ENCODE measurements at places on chromosomes 11 and 22.
A peak's percentile ranks its signal among the peaks of the same experiment; 100 is the strongest.

DNA sequence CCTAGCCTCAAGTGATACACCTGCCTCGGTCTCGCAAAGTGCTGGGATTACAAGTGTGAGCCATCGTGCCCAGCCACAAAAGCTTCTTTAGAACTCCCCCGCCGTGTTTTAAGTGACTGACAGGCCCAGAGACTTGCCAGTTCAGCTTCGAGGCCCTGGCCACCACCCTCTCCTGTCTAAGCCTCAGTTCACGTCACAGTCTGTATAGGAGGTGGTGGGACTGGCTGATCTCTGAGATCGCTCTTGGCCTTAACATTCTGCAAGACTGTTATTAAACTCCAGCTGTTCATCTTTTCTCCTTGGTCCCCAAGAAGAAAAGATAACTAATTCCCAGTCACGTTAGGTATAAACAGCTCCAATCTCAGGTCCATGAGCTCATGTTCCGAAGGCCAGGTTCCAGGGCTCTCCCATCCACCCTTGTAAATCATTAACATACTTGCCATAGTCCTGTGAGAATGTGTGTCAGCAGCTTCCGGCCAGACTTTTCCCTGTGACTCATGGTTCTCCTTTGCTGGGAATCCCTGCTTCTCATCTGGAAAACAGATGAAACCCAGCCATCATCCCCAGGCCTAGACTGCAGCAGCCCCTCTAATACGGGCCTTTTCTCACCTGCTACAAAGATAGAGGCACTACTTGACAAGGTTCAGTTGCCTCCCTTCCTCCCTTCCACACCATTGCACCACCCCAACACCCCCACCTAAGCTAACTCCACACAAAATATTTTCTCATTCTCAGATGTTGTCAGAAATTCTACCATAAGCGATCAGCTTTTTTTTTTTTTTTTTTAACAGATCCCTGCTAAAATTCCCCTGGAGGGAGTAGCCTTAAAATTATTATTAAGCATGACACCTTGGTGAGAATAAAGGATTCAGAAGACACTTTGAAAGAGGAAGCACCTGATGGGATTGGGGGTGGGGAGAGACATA lies 5.6 kb upstream of the KIAA0930 start:
- no peak for DNase-seq

DNA sequence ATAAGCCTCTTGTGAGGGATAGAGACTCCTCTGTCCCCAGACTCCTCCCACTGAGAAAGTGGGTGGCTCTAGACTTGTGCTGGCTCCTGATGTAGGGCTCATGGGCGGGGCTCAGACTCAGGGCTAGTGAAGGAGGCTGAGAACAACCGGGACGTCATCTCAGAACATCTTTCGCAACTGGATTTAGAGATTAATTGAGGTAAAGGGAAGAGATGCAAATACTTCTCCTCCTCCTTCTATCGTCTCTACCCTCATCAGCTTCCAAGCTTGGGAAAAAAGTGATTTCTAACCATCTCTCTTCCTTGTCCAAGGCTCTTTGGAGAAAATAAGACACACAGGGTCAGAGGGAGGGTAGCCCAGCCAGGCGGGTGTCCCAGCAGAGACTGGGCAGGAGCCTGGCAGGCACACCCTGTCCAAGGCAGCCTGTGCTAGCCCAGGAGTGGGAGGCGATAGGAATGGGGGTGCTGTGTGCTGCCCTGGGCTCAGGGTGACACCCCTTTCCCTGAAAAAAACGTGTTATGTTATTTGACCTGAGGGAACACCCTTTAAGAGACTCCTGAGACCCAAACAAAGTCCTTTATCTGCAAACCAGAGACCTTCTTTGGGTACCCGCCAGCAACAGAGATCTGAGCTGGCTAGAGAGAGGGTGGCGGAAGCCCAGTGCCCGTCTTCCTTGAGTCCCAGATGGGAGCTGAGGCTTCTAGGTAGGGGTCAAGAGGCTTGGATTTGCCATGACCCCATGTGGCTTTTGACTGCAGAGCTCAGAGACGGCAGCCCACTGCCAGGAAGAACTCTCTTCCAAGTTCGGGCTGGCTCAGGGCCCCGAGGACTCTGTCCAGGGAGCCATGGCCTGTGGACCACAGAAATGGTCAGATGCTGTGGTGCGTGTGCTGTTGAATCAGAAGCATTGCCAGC lies 160.9 kb downstream of the ADAMTS15 start:
- no peak for DNase-seq

- no peak for DNase-seq
These were observed 14.9 kb downstream of the NCR3LG1 start for GRCh38 chr11:17366495-17366894.

GRCh38 chr22:23147617-23148387 lies 2.5 kb downstream of the RAB36 start:
- DNase-seq: no peak

DNA sequence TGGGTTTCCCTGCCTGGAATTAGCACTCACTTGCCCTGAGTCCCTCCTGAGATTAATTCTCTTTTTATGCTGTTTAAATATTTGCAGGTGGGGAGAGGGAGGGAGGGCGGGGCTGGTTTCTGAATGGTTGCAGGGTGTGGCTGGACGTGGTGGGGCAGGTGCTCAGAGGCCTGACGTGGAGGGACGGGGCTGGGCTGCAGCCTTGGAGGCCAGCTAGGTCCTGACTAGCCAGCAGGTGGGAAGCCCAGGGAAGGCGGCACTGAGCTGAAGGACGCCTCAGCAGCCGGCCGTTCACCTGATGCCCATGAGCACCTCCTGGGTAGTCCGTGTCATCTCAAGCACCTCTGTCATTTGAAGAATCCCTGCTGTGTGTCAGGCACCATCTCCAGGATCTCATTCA lies 21.3 kb downstream of the SGSM1 start:
- no peak for DNase-seq

DNA sequence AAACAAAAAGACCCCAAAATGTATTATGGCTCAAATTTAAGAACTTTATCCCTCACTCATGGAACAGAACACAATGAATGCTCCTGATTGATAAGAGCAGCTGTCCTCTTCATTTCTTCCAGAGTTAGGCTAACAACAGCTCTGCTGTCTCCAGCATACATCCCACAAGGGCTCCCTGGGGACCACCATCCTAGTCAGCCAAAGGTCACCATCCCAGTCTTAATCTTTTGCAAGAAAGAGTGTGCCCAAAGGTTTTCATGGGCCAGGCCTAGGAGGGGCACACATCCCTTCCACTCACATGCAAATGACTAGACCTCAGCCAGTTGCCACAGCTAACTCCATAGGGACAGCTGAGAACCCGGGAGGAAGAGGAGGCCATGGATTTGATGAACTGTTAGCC lies 555.3 kb downstream of the BUD13 start:
- no peak for DNase-seq

DNA sequence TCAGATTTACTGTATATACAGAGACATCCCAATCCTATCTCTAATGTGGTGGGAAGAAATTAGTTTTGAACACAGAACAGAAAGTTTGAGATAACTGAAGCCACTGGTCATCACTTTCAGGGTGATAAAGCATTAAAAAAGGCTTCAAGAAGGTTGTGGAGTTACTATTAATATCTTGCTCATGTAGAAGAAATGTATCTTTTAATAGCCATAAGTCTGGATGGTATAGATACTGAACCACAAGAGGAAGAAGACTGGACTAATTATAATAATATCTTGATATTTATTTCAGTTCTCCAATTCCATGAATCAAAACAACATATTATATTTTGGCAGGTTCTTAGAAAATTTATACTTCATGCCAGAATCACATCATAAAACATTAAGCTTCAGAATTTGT lies 137.1 kb downstream of the TMEM135 start:
- no peak for DNase-seq

DNA sequence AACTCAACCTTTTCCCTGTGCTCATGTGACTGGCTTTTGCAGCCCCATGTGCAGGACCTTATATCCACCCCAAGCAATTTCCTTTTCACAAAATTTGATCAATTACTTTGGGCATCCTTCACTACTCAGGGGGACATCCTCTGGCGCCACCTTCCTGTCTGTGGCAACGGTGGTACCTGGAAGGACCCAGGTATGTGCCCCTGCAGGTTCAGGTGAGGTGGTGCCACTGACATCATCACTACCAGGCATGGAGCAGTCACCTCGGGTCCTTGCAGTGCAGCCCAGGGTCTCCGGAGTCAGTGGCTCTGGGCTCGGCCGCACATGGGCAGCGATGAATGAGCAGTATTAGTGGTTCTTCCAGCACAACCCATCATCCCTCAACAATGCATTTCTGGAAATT lies 37.7 kb upstream of the B3GAT1 start:
- DNase-seq: no peak

- no peak for DNase-seq
These were observed 120.5 kb downstream of the ZNF280B start for GRCh38 chr22:22388090-22388489.

GRCh38 chr22:45831394-45831793 lies 145.6 kb downstream of the WNT7B start:
- no peak for DNase-seq

DNA sequence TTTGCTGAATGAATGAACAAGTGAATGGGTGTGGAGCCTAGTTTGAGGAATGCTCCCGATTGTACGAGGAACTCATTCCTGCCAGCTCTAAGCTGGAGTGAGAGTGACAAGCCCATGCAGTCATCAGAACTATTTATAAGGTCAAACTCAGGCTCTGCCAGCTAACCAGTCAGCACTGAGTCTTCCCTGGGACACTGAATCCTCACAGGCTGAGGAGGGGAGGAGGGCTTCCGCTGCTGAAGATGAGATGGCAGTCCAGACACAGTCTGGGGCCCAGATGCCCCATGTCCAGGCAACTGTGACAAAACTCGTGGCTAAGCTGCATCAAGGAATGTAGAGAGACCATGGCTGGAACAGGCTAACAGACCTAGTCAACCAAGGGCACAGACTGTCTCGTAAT lies 4.0 kb downstream of the LRP4 start:
- DNase-seq: no peak

- no peak for DNase-seq
These were observed 36.9 kb downstream of the CHRDL2 start for GRCh38 chr11:74694136-74694930.

DNA sequence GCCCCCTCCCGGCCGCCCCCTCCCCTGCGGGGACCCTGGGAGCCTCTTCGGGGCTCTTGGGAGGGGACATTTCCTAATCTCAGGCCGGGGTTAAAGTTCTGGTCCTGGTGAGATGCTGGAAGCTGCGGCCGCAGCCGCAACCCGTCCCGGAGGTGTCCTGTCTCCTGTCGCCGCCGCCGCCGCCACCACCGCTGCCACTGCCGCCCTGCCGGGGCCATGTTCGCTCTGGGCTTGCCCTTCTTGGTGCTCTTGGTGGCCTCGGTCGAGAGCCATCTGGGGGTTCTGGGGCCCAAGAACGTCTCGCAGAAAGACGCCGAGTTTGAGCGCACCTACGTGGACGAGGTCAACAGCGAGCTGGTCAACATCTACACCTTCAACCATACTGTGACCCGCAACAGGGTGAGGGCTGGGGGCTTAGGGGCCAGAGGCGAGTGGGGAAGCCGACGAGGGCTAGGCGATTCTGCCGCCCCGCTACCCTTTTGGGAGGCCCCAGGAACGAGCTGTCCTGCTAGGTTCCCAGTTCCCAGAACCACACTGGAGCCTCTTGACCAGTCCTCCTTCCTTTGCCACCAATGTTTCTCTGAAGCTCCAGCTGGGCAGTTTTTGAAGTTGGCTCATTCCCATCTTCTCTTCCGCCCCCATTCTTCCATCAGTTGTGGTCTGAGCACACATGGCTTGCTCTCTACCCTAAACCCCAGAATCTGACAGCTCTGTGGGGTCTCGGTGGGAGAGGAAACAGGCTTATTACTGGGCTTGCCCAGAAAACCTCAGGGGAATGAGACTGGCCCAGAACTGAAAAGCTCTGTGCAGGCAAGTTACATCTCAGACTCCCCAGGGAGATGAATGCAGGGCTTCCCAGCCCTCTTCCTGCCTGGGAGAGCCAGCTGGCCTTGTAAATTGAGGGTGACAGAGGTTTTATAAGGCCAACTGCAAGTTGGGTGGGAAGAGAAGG lies 781 bp downstream of the SIDT2 start:
- no peak for DNase-seq

- DNase-seq: no peak
These were observed 14.7 kb downstream of the GATD1 start for GRCh38 chr11:762421-763072.

DNA sequence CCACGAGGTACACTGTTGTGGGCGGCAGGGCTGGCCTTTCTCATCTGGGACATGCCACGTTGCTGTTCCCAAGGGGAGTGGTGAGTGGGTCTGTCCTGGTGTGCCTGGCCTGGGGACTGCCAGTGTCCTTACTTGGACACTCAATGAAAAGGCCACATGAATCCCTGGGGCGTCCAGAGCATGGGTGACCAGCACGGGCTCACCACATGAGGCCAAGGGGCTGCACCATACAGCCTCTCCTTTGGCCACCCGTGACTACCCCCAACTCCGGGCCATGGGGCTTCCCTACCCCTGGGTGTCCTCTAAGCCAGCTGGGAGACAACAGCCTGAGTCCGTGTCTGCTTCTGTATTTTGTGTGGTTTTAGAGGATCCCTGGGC lies 20.2 kb upstream of the TXNRD2 start:
- DNase-seq: no peak

- peak; percentile 19 for DNase-seq
These were observed 71.4 kb upstream of the MPEG1 start for GRCh38 chr11:59283825-59284772.

DNA sequence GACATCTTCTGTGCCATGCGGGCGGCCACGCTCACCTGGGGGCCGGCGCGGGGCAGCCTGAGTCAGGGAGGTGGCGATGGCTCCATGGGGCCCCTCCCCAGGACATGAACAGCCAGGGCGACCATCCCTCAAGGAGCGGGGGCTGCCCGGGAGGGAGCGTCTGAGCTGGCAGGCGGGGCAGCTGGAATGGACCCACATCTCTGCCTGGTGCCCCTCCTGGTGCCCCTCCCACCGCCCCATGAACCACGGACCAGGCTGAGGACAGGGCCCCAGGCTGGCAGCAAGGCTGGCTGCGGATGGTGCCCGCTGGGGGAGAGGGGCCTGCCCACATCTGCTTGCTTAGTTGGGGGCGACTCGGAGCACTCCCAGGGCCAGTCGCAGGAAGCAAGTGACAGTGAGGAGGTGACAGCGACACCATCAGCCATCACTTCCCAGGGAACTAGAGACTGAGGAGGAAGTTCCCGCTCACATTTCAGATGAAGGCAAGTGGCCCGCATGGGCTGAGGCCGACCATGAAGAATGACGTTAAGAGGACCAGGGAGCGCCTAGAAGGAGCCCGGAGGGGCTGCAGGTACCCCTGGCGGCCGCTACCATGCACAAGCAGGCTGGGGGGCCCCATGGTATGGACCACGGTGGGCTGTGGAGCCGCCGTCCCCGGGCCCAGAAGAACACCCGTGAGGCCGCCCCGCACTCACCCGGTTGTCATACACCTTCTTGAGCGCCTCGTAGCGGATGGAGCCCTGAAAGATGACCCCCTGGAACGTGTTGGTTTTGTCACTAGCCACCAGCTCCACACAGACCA lies 37.3 kb downstream of the KIAA0930 start:
- DNase-seq: no peak
